Lung (tissue), 17 donors: ENCODE measurements at places on chromosomes 3 and 15. TPM values are rescaled to one million over a fixed set of nuclear protein-coding genes. Genes with fewer than 3 reads are reported as not detected.

Gene ISY1
- 28.4 TPM for total RNA-seq

Gene KIF7
- 3.5 TPM for total RNA-seq

Gene ANKRD63
- not detected for total RNA-seq

Gene RAB27A
- total RNA-seq: 55.1 TPM

Gene SLC6A1
- total RNA-seq: 1.5 TPM

Gene ASB14
- total RNA-seq: 1.4 TPM

DNA sequence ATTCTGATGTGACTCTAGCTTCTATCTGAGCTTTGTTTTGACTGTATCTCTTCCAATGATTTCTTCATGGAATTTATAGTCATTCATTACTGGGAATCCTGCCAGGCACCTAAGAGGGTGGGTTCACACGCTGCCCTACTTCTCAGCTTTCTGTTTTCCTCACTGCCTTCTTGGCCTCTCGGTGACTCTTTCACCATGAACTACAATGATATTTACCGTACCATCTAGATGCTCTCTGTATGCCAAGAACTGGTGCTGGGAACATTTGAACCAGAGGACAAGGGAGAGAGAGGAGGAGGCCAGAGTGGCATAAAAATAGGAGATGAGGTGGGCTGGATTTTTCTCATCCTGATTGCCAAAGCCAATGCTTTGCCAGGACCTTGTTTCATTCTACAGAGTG lies 280.0 kb upstream of the P2RY1 start:
- DNase-seq: no peak

DNA sequence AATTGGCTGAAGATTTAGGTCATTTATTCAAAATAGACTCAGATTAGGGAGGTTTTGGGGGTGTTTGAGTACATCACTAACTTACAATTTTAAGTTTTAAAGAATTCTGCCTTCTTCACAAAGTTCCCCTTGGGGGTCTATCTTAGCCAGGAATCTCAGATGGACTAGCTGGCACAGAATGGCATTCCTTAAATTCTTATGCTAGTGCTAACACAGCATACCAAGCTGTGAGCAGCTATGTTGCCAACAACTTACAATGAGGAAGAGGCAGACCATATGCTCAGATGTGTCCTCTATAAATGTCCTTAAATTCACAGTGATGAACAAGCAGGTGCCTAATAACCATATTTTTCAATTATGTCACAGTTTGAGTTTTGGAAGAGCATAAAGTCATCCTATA lies 60.9 kb upstream of the NPHP3 start:
- peak; percentile 67 for DNase-seq

- DNase-seq: no peak
These were observed 101.7 kb downstream of the ADCY5 start for GRCh38 chr3:123347205-123347604.

DNA sequence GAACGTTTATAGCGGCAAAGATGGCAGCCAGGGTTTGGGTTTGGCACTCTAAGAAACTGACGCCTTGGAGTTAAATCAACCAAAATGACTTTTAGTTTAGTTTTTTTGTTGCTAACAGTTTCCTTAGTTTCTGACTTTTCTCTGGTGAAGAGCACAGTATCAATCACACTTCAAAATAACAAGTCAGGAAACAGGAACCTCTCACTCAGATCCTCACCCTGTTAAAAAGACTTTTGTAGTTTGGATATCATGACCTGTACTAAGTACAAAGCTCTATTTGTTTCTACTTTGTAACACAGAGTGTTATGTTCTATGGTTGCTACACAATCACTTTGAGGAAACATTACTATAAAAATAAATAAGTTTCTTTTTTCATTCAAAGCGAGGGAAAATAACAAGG lies 51.1 kb downstream of the ATP10A start:
- DNase-seq: no peak

- DNase-seq: no peak
These were observed 355.9 kb downstream of the OXSM start for GRCh38 chr3:26145769-26146168.

GRCh38 chr15:68107142-68107541 lies 53.0 kb downstream of the PIAS1 start:
- DNase-seq: peak; percentile 9

DNA sequence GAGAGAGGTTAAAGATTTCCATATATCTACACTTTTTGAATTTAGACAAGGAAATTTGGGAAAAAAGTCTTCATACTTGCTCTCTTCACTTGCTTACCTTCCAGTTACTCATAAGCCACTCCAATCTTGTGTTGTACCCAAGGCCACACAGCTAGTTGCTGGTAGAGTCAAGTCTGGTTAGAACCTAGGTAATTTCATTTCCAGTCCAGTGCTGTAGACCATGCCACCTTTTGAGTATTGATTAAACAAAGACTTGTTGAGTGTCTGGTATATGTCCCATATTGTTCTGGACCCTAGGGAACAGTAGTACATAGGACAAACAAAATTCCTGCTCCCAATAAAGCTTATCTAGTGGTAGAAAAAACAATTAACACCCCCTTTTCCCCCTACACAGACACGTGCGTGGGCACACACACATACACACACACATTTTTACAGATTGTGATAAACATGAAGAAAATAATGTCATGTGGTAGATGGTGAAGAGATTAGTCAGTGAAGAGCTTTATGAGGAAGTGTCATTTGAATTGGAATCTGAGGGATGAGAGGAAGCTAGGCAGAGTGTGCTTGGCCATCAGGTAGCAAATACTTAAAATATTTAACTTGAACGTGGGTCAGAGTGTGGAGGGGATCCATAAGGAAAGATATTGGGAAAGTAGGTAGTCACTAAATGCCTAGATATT lies 2.1 kb downstream of the CMC1 start:
- DNase-seq: no peak

DNA sequence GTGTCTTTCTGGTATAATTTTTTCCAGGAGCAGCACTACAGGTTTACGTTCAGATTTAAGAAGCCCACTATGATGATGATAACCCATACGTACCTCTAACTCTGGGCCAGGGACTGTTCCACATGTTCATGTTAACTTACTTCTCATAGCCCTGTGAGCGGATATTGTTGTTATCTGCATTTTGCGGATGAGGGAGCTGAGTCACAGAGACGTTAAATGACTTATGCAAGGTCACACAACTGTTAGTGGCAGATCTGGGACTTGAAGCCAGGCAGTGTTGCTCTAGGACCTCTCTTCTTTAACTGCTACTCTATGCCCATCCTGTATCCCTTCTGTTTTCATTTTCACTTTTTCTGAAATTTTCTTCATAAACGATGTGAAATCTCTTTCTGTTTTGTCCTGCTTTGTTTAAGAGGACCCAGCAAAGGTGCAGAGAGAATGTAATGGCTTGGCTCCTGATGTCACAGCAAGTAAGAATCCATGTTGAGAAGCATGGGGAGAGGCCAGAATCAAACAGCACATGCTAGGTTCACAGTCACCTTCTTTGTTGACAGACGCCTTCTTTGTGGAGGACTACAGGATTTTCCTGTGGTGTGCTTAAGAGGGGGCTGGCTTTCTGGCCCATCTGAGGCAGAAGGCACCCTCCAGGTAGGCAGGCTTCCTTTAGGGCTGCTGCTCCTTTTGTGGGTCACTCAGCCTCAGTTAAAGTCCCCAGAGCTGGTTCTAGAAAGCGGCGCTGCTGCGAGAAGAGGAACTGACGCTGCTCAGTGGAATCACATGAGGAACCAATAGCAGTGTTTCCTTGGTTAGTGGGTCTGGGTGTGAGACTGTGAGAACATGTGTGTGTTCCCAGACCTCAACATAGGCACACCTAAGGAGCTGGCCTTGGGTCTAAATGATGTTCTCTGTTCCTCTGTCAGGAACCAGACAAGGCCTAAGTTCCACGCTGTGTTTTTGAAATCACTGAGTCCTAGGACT lies 121.6 kb downstream of the TMEM108 start:
- DNase-seq: no peak

DNA sequence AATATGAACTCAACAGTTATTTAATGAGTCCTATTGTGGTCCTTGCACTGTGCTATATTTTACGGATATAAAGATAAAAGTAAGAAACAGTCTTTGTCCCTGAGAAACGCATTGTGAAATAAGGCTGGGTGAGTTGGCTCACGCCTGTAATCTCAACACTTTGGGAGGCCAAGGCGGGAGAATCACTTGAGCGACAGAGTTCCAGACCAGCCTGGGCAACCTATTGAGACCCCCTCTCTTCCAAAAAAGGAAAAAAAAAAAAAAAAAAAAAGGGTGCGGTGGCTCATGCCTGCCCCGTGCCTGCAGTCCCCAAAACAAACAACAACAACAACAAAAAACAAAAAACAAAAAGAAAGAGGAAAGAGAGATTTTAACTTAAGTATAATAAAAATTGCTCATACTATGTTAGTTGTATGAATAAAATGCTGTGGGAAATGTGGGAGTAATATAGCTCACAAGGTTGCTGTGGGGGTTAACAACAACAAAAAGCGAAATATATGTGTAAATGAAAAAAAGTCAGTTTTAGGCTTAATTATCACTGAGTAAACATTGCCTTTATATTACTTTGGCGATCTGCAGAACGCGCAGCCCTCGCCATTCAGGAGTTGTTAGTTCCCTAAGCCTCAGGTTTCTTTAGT lies 461 bp upstream of the FNDC3B start:
- DNase-seq: peak; percentile 44

DNA sequence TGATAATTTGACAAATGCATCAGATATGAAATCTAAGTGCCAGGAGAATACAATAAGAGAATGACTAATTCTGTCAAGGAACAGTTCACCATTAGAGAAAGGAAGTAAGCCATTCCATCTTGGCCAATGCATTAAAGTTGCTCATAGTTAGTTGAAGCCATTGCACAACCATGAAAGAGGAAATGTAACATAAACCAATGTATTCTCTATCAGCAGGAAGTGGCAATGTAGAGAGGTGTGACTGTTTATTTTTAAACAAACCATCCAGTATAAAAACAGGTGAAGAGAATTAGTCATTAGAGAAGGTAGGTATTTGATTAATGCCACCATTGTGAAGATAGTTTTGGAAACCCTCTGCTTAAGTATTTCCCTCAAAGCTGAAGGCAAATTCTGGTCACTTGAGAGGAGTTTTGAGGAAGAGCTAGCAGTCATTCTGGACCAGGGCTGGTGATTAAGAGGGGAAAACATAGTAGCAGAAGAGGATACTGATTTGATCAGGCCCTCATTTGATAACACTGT lies 10.7 kb upstream of the ANXA2 start:
- peak; percentile 57 for DNase-seq

GRCh38 chr3:46987319-46987742 lies 7.9 kb downstream of the NBEAL2 start:
- no peak for DNase-seq

DNA sequence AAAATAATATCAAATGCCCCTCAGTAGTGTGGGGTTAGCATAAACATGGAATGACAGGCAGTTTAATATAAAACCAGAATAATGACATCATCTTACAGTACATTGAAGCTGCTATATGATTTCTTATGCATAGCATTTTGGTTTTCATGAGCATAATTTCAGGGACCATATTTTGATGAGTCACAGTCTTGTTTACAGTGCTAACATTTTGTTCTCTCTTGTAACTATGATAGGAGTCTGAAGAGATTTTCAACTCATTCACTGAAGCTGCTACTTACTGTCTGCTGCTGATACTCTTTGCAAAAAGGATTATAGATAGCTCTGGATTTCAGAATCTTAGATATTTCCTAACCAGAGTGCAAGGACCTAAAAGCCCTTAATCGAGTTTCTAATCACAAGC lies 92.6 kb upstream of the CCDC54 start:
- DNase-seq: no peak

GRCh38 chr15:29792426-29793159 lies 29.7 kb downstream of the TJP1 start:
- no peak for DNase-seq

GRCh38 chr3:45366290-45366689 lies 22.1 kb upstream of the LARS2 start:
- no peak for DNase-seq

DNA sequence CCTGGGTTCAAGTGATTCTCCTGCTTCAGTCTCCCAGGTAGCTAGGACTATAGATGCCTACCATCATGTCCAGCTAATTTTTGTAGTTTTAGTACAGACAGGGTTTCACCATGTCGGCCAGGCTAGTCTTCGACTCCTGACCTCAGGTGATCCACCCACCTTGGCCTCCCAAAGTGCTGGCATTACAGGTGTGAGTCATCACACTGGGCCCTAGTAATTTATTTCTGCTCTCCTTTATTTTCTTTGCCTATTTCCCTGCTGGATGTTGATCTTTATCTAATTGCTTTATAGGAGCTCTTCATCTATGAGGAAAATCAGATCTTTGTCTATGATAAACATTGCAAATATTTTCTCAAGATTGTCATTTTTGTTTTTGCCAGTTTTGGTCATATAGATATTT lies 31.7 kb downstream of the UQCC5 start:
- no peak for DNase-seq

DNA sequence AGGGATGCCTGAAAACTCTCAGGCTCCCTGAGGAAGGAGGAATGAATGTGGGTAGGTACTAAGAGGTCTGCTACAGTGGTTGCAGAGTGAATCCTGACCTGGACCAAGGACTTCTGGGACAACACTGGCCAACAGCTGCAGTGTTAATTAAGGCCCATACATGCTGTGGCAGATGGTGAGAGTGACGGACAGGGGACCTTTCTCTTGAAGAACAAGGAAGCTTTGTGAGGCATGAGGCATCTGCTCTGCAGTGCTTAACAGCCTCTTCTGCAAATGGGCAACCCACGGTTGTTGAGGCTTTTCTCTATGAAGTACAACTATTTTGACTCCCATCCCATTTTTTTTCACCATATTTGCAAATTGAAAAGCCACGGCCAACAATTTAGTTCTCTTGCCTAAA lies 26.6 kb upstream of the ACAN start:
- no peak for DNase-seq

DNA sequence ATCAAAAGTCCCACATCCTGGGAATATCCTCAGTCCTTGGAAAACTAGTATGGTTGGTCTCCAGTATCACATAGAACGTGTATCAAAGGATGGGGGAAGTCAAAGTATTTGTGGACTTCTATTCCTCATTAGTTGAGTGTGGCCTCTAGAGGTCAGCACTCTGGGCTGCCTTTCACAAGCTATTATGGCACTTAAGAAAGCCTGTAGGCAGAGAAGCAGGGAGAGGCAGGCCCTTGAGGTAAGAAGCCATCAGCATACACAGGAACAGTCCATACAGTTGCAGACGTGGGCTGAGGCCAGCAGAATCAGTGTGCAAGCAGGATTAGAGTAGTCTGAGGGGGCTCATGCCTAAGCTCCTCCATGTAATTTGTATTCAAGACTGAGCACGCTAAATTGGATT lies 341.7 kb downstream of the CLSTN2 start:
- DNase-seq: peak; percentile 53
